ENCODE measurements at places on chromosomes 7 and 10.

GRCh38 chr7:151780631-151781030 lies 96.3 kb downstream of the PRKAG2 start:
- DNase-seq, result no peak

- no peak for DNase-seq
These were observed 33.0 kb upstream of the SLC25A13 start for GRCh38 chr7:96354881-96355280.

GRCh38 chr7:157684157-157684908 lies 347.5 kb downstream of the DNAJB6 start:
- no peak for DNase-seq

DNA sequence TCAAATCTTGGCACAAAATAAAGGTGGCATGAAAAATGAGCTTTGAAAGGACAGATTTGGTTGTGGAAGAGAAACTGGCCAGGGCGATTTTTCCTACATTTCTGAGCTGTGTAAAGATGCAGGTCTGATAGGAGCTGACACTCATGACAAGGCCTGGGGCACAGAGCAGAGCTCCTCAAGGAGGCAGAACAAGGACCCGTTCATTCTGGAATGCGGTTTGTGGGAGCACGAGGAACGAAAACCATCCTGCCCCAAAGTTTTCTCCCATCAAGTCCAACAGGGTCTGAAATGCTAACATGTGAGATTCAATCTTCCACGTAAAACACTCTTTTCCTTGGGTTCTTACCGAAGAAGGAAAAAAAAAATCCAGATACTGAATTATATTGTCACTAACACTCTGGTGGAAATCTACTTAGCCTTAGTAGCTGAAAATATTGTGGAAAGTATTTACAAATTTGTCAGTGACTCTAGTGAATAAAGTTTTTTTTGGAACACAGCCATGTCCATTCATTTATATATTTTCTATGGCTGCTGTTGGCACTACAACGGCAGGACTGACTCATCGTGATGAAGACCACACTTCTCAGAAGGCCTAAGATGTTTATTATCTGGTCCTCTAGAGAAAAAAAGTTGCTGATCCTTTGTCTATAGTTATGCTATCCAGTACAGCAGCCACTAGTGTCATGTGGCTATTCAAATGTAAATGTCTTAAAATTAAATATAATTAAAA lies 215.7 kb downstream of the BAMBI start:
- DNase-seq, result no peak

DNA sequence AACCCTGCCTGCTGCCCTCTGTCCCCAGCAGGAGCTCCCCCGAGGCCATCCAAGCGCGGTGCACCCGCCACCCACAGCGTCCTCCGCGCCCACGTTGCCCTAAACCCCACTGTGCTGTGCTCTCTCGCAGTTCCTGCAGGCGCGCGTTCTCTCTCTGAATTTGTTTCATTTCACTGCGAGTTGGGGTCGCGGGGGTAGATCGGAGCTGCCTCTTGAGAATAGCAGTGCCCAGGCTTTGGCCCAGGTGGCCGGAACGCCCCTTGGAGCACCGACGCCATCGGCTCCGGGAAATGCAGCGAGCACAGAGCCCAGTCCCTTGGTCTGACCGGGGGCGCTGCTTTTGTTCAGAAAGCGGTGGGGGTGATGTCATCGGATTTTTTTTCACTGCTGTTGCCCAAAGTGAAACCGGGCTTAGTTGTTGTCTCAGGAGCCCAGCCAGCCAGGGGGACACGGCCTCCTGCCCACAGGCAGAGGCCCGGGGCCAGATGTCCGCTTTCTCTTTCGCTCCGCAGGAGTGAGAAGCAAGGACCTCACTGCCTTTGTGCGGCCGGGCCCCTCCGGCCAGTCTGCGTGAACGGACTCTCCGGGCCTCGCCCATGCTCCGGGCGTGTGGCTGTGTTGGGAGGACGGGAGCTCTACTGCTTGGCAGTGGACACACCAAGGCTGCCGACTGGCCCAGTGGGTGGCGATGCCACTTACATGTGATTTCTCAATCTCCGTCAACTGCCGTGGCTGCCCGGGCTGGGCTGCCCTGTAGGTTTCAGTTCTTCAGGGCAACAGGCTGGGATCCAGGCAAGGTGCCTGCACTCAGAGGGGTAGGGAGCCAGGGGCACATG lies 43.1 kb downstream of the FOXK1 start:
- no peak for DNase-seq

DNA sequence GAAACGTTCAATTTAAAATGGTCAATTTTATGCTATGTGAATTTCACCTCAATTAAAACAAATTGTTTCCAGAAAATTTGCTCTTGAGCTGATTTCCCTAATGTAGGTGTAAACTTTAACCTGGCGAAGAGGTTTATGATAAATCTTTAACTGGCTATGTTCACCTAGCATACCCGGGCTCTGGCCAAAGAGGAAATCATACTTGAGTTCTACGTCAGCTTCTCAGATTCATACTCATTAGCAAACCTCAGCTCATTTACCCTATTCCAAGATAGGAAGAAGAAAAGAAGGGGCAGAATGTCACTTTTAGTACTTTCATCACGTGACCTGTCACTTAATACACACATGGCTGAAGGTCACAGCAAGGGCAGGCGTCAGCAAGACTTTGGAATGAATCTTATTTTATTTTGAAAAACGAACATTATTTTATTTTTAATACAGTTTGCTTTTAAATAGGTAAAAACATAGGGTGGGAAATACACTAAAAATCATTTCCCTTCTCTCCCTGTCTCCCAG lies 97.0 kb downstream of the ABLIM1 start:
- DNase-seq, result no peak

DNA sequence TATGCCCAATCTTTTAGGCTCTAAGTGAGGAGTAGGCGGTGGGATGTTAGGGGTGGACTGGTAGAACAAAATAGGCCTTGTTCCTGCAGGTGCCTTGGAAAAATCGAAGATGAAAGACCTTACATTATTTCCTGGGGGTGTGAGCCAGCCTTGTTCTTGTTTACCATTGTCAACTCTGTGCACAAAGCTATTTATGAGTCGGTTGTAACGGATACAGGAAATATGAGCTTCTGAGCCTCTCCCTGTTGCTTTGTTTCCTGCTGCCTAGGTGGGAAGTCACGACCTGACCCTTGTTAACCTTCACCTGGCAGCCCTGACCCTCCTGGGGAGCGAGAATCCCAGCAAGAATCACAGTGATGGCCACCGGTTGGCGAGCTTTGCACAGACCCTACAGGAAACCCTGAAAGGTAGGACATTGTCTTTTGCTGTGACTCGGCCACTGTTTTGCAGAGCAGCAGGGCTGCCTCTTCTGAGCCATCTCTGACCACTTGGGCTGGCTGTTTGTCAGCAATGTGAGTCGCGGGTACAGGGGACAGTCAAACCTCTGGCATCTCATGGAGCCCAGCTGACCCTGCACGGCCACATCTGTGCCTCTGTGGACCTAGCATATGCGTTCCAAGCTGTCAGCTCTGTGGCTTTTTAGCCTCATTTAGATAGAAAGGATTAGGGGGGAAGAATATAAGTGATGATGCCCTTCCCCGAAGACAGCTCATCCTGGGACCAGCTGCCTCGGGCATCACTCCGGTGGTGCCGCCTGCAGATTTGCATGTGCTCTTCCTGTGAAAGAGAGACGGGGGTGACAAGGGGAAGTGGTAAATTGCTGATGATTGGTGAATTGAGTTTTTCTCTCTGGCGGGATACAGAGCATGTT lies 102.1 kb upstream of the ANLN start:
- no peak for DNase-seq

DNA sequence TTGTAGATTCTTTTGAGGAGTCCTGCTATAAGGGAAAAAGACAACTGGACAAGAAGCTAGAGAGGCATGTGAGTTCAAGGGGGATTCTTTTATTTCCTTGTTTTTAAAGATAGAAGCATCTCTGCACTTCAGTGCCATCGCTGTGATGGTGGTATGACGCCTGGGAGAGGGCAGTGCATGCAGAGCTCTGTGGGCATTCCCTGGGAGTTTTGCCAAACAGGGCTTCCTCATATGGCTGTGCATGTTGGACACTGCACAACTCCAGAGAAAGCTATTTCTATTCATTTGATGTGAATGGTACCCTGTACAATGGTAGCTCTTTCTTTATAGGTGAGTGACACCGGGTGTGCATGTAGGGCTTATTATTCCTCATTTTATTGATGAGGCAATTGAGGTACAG lies 599.5 kb upstream of the DPP6 start:
- no peak for DNase-seq

- DNase-seq, result no peak
These were observed 505.8 kb downstream of the SUGCT start for GRCh38 chr7:40640566-40640965.

Measured in non-pigmented ciliary epithelial cell (primary cell).